Activated T-cell treated with anti-CD3 and anti-CD28 coated beads, Interleukin-2, amount 50 U/mL, for 4 hours (primary cell): ENCODE measurements at places on chromosomes 2 and 18.

GRCh38 chr2:223971731-223972130 lies 14.5 kb downstream of the MRPL44 start:
- no peak for DNase-seq

GRCh38 chr2:199646439-199646838 lies 188.7 kb upstream of the SATB2 start:
- no peak for DNase-seq

- DNase-seq: no peak
These were observed 237.6 kb downstream of the ALPK2 start for GRCh38 chr18:58391231-58391825.

- no peak for DNase-seq
These were observed 215.3 kb upstream of the DSEL start for GRCh38 chr18:67731851-67732250.

- no peak for DNase-seq
These were observed 547.2 kb upstream of the TMEFF2 start for GRCh38 chr2:192741889-192742288.
